NCI-H446 treated with DMSO at 0.1 percent for 48 hours (cell line): ENCODE measurements at places on chromosomes 3 and 15.

- no peak for DNase-seq
Observed at GRCh38 chr15:67560320-67560719, 17.8 kb downstream of the MAP2K5 start.

DNA sequence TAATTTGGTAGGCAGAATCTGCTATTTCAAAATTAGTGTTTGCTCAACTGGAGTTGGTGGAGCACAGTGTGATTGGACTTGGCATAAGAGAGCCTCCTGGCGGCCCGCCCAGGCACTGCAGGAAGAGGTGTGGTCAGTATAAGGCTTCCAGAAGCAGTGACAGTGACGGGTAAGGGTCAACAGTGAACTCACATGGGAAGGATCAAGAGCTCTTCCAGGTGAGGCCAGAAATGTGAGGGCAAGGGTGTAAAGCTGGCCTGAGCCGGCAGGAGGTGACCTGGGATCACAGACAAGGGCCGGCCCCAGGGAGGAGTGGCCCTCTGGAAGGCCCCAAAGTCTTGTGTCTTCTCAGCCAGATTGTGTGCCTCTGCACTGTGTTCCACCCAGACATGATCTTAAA lies 93.2 kb upstream of the RNF7 start:
- peak; percentile 13 for DNase-seq

DNA sequence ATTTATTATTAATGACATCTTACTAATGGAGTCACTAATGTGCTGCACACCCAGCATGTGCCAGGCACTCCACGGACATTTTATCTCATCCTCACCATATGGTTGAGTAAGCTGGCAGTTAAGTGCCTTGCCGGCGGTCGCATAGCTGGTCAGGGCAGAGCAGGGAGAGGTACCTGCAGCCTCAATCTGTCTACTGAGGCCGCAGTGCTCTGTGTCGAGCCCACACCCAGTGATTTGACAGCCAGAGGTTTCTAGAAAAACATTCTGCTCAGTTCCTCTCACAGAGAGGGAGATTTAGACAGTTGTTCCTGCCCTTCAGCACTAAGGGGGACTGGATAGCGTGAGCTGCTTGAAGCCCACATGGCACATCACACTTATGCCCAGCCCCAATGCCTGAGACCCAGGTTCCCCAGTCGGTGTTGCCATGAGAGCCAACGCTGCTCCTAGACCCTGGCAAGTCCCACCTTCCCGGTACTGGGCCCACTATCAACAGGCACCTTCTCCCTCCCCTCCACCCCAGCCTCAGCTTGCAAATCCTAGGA lies 2.6 kb downstream of the LIPC start:
- no peak for DNase-seq

DNA sequence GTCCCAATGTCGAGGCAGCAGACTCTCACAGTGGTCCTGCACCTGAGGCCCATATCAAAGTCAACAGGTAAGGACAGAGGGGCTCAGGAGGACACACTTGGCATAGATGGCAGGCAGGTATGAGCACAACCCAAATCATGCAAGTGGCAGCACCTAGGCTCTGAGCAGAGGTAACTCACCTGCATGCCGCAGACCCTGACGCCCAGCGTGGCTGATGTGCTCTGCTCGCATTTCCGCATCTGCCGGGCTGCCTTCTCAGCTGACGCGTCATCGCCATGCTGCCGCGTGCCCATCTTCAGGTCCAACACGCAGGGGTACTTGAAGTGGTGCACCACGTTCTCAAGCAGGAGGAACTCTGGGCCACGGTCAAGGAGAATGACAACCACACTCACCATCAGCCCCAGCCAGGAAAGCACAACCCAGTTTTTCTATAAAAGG lies 4.2 kb upstream of the GMPPB start:
- DNase-seq, result no peak

DNA sequence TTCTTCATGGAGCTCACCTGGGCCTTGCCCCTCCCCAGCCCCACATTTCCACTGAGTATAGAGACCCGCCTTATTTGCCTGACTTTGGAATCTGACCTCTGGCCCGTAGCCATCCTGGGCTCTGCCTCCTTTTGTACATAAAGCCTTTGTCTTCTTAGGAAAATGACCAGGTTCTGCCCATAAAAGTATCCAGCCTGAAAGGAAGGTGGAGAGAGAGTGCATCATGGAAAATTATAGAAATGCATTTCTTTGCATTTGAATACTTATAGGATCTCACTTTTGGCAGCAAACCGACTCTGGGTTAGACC lies 3.6 kb upstream of the SH2D7 start:
- DNase-seq, result no peak

DNA sequence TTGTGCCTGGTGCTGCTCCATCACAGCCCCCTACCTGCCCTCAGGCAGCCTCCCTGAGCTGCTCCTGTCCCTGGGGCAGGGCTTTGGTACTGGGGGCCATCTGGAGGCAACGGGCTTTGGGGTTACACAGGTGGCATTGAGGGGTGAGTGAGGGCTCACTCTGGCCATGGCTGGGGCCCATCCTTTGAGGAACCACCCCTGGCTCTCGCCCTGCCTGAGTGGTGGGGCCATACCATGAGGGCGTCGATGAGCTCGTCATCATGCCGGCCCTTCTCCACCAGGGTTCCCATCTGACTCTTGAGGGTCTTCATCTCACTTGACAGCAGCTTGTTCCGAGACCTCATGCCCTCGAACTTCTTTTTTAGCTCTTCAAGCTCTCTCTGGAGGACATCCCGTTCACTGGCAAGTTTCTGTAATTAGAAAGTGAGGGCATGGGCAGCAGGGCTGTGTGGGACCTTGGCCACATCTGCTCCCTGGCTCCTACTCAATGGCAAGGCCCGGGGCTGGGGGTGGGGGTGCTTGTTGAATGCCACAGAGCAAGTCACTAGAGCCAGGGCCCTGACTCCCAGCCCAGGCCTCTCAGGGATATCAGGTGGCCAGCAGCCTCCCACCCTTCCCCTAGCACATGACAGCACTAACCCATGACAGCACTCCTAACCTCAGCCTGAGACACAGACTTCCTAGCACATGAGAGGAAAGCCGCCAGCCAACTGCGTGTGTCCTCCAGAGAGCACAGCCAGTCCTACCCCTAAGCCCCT lies 33.5 kb downstream of the CCDC13 start:
- DNase-seq, result no peak

GRCh38 chr15:74377831-74378766 lies 10.7 kb upstream of the CYP11A1 start:
- no peak for DNase-seq

DNA sequence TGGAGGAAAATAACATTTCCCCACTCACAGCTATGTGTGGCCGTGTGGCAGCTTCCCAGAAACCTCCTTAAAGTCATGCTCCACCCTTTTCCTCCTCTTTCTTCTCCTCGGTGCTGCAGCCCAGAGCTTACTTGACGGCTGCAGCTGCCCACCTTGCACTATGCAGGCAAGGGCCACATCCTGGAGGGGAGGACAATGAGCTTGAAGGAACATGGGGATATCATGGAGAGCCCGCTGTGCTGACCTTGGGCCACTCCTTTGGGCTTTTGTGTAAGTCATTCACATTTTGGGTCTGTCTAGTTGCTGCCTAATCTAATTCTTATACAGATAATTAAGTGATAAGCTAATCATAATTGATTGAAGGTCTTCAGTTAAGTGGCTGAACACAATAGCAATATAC lies 28.0 kb downstream of the PRR20G start:
- DNase-seq, result no peak

GRCh38 chr3:194348354-194348753 lies 2.8 kb downstream of the CPN2 start:
- DNase-seq, result no peak

- DNase-seq, result no peak
Observed at GRCh38 chr3:52880047-52880446, 17.3 kb downstream of the STIMATE start.

DNA sequence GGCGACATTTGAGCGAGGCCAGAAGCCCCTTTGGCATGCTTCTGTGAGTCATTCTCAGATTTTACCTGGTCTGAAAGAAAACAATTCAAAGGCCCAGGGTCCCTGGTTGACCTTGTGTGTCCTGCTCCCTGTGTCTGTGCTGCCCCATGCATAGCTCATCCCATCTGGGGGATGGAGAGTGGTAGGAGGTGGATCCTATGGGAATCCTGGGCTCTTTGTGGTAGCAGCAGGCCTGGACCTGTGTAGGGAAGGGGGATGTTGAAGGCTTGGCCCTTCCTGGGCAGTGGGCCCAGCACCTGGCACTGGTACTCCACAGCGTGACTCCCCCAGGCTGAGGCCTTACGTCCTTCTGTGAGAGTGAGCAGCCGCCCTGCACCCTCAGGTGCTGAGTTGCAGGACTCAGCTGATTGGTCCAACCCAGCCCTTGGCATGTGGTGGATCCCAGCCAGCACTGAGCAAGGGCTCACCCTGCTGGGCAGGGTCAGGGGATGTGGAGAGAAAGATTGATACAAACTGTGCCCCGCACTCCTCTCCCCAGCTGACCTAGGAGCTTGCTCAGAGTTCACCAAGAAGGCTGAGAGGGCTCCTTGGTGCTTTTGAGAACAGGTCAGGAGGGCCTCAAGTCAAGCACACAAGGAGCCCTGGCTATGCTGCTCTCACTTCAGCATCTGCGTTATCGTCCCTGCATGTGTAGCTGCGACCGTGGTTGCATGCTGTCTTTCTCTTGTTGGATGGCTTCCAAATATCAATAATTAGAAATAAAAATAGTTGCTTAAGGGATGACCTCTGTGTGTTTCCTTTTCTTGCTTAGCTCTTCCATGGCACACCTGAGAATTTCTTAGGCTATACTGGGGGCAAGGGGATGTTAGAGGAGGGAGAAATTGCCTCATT lies 21.4 kb upstream of the JMJD7 start:
- no peak for DNase-seq

- no peak for DNase-seq
Observed at GRCh38 chr3:188137051-188137450, 16.9 kb upstream of the LPP start.

DNA sequence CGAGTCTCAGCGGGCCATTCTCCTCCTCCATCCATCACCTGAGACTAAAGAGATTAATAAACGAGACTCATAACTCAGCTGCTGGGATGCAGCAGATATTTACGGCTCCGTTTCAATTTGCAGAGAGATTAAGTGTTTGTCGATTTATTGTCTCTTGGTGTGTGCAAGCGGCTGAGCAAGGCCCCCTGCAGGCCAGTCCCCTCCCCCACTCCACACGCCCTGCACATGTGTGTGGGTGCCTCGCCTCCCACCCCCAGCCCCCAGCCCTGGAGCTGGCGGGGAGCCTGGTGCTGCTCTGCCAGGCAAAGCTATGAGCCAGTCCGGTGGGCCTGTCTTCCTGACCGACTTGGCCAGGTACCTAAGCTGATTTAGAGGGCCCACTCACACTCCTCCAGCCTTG lies 63.0 kb downstream of the CYP11A1 start:
- no peak for DNase-seq

DNA sequence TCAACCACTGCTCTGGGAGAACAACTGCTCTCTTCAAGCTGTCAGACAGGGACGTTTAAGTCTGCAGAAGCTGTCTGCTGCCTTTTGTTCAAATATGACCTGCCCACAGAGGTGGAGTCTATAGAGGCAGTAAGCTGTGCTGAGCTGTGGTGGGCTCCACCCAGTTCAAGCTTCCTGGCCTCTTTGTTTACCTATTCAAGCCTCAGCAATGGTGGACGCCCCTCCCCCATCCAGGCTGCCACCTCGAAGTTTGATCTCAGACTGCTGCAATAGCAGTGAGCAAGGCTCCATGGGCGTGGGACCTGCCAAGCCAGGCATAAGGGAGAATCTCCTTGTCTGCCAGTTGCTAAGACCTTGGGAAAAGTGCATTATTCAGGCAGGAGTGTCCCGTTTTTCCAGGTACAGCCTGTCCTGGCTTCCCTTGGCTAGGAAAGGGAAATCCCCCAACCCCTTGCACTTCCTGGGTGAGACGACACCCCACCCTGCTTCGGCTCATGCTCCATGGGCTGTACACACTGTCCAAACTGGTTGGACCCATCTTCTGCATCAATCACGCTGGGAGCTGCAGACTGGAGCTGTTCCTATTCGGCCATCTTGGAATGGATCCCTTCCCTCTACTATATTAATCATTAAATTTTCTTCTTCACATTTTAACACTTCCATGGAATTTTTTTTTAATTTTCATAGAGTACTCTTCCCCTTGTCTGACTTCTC lies 167.0 kb upstream of the UBE2E2 start:
- DNase-seq, result no peak

DNA sequence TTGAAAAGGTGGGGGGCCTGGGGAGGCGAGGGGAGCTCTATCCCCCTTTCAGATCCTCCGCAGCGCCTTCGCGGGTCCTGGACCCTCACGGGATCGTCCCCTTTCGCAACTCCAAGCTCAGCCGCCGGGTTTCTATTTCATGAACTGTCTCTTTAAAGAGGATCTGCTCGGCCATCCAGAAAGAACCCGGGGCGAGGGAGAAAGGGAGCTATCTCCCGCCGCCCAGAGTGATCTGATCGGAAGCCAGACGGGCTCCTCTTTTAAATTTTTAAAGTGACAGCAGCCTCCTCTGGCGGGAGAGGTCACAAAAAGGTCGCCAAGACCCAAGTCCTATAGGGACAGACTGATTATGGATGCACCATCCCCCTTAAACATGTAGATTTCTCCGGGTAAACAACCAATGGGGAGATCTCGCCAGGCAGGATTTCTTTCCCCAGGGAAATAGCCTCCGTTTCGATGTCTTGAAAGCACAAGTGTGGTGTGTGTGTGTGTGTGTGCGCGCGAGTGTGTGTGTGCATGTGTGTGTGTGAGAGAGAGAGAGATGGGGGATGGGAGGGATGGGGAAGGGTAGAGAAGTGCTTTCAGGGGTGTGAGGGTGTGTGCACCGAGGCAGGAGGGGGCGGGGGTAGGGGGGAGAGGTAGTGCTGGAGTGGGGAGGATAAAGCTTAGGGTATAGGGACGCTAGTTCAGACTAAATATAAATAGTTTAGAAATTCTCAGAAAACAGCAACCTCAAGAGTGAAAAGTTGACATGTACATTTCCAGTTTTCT lies 516.1 kb downstream of the MECOM start:
- no peak for DNase-seq

- no peak for DNase-seq
Observed at GRCh38 chr15:88603885-88604284, 17.3 kb upstream of the AEN start.

DNA sequence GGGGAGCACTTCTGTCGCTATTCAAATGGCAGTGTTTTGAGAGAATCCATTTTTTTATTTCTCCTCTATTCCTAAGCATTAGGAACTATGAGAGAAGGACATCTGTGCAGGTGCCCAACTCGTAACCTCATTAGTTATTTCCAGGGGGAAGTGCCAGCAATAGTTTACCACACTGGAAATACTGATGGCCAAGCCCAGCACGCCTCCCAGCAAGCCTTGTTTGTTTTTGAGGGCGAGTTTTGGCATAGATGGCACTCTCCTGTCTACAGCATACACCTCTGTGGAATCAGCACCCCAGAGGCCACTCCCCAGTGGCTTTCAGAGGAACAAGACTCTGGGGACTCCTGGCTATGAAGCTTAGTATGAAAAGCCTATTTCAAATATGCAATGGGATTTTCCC lies 36.6 kb downstream of the FAN1 start:
- no peak for DNase-seq
